ENCODE measurements at places on chromosomes 1 and 21.

- no peak for DNase-seq
These were observed 573.1 kb downstream of the USP25 start for GRCh38 chr21:16302851-16303282.

DNA sequence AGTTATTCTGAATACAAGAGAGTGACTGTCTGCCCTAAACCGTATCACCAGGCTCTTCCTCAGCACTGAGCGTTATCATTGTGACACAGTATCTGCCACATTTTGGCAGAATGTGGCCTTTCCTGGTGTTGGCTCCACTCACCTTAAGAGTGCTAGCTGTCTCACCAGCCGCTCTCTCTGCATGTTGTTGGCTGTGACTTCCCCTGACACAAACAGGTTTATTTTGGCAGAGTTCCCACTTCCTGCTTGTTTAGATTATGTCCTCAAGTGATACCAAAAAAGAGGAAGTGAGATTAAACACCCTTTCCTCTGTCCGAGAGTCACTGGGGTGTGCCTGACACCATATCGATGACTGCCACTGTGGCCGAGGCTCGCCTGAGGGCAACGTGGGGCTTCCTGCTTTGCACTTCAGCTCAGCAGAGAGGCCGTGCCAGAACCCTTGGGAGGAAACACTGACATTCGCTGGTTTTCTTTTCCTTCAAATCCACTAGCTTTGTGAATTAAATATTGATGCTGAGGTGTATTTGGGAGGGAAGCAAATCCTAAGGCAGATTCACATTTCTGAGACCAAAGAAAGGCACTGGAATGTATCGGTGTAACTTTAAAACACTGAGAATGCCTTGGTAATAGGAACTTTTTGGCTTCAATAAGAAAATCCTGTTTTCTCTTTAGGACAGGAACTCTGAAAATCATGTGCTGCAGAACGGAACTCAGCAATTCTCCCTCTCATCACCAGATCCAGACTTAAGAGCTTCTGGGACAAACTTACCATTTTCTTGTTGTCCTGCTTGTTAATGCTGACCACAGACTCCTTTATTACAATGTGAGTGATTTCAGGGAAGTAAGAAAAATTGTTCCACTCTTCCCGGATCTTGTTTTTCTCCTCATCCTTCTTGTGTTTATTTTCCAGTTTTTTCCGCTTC, 102.1 kb downstream of the JAK1 start:
- peak; percentile 90 for DNase-seq

GRCh38 chr1:108949044-108949443, 14.2 kb downstream of the CLCC1 start:
- no peak for DNase-seq

DNA sequence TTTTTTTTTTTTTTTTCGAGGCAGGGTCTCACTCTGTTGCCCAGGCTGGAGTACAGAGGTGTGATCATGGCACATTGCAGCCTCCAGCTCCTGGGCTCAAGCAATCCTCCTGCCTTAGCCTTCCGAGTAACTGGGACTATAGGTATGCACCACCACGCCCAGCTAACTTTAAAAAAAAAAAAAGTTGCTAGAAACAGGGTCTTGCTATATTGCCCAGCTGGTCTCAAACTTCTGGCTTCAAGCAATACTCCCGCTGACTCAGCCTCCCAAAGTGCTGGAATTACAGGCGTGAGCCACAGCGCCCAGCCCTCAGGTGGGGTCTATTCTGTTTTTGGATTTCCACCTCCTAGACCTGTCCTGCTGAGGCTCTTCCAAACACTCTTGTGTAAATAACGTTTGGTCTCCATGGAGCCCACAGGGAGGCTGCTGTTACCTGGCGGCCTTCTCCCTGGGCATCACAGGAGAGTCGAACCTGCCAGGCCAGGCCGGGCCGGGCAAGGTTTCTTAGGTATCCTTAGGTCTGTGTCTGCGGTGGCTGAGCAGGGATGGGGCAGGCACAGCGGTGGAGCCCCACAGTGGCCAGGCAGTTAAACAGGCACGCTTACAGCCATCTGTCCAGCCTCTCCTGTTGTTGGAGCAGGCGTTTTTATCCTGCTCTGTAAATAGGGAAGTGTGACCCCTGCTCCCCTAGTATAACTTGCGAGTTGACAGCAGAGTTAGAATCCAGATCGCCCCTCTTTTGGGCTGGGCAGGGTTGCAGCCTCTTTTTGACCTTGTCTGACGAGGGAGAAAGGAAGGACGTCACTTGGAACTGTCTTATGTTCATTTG, 18.8 kb downstream of the PLEKHM2 start:
- DNase-seq, result no peak

- DNase-seq, result no peak
These were observed 1.8 kb downstream of the SMYD2 start for GRCh38 chr1:214282630-214283242.

- DNase-seq, result no peak
These were observed 44.5 kb upstream of the EDN2 start for GRCh38 chr1:41528726-41529605.

- DNase-seq, result no peak
These were observed 548.8 kb upstream of the ADAMTS5 start for GRCh38 chr21:27515676-27516075.

- no peak for DNase-seq
These were observed 78.0 kb downstream of the BCAR3 start for GRCh38 chr1:93603601-93604000.
